Activated naive CD4-positive, alpha-beta T cell treated with anti-CD3 and anti-CD28 coated beads, Interleukin-2, amount 10 ng/mL, durations not matched to agents 7 days and 5 days (primary cell): ENCODE measurements at places on chromosomes 2 and 18.

GRCh38 chr2:39667104-39667885 is 1.6 kb downstream of the TMEM178A start:
- H3K27me3 ChIP-seq: peaks cover 64% of the 10 kb centered on the region
- H3K27ac ChIP-seq: peak overlapping the region; percentile 20
- H3K36me3 ChIP-seq: no peaks in the 10 kb centered on the region
- peaks cover 13% of the 10 kb centered on the region for H3K4me1 ChIP-seq

DNA sequence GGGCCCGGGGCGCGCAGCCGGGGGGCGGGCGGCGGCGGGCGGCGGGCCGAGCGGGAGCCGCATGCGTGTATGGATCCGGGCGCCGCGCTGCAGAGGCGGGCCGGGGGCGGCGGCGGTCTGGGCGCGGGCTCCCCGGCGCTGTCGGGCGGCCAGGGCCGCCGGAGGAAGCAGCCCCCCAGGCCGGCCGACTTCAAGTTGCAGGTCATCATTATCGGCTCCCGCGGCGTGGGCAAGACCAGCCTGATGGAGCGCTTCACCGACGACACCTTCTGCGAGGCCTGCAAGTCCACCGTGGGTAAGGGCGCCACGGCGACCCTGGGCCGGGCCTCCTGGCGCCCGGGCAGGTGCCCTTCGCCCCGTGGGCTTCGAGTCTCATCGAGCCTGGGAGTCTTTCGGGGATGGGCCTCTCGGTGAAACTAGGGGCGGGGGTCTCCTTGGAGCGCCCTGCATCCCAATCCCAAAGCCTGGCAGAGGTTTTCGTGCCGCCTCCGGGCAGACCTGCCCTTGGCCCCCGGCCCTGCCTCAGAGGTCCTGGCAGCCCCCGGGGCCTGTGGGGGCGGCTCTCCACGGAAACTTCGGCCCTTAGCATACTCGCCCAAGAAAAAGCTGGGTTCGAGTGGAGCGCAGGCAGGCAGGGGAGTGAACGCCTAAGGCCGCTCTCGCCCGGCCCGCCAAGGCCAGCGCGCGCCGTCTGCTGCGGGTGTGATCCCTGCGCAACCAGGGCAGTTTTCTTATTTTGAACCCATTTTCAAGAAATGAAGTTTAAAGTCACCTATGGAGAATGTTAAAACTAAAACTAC is 622 bp downstream of the RAB12 start:
- peak overlapping the region; percentile 94 for H3K4me3 ChIP-seq
- H3K36me3 ChIP-seq: peaks cover 17% of the 10 kb centered on the region
- peak overlapping the region; percentile 88 for H3K27ac ChIP-seq

DNA sequence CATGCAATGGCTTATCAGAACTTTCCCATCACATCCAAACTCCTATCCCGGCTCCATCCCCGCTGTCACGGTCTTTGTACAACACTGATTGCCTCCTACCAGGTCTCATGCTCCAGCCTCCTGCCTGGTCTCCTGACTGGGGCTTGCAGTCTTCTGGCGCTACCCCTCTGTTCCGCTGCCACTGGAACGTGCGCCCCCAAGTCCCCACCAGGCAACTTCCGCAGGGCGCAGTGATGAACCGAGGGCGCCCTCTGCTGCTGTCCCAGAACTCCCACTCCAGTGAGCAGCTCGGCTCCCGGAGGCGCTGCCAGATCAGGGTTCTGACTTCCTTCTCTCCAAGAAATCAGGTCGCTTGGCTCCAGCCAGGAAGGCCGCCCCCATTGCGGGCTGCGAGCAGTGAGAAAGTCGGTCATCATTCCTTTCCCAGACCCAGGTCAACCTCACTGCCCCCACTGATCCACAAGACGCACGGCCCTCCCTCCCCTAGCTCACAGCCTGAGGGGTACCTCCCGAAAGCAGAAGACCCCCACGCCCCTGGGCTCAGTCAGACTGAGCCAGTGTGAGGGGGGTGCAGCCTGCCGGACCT is 43.9 kb upstream of the RAB11FIP5 start:
- H3K4me3 ChIP-seq: no peak overlapping the region
- H3K27ac ChIP-seq: no peak overlapping the region
- H3K4me1 ChIP-seq: no peaks in the 10 kb centered on the region
- H3K27me3 ChIP-seq: peaks cover 46% of the 10 kb centered on the region

DNA sequence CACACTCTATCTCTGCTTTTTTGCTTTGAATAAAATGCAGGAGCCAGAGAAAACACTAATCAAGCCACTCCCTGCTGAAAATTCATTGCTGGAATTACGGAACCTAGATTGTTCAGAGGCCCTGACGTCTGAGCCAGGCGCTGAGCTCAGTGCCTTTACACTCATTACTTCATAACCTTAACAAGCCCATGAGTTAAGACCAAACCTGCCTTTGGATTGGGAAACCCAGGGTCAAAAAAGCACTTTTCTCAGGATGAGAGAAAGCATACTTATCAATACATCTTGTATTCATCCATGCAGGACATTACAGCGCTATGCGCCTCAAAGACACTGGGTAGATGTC is 762 bp downstream of the INO80C start:
- H3K4me1 ChIP-seq: peaks cover 31% of the 10 kb centered on the region
- no peak for DNase-seq
- peak overlapping the region; percentile 90 for H3K4me3 ChIP-seq
- peak overlapping the region; percentile 95 for H3K27ac ChIP-seq

GRCh38 chr2:150143087-150143536 is 344.4 kb downstream of the RND3 start:
- H3K4me1 ChIP-seq: no peaks in the 10 kb centered on the region
- no peaks in the 10 kb centered on the region for H3K36me3 ChIP-seq
- DNase-seq: no peak
- no peaks in the 10 kb centered on the region for H3K27me3 ChIP-seq
- no peak overlapping the region for H3K4me3 ChIP-seq

- peaks cover 3% of the 10 kb centered on the region for H3K27me3 ChIP-seq
- H3K36me3 ChIP-seq: no peaks in the 10 kb centered on the region
- peaks cover 9% of the 10 kb centered on the region for H3K4me1 ChIP-seq
- H3K27ac ChIP-seq: no peak overlapping the region
These were observed 138.6 kb upstream of the CDCA7 start for GRCh38 chr2:173216051-173216450.
